ENCODE measurements at places on chromosomes 5 and 9. TPM values are rescaled to one million over a fixed set of nuclear protein-coding genes. Genes with fewer than 3 reads are reported as not detected.

GRCh38 chr5:90602681-90603080 is 44.1 kb downstream of the ADGRV1 start:
- no peak for DNase-seq

GRCh38 chr5:111142932-111143331 is 50.8 kb downstream of the WDR36 start:
- no peak for DNase-seq

GRCh38 chr9:110364451-110364850 is 26.8 kb upstream of the TXNDC8 start:
- DNase-seq, result no peak

DNA sequence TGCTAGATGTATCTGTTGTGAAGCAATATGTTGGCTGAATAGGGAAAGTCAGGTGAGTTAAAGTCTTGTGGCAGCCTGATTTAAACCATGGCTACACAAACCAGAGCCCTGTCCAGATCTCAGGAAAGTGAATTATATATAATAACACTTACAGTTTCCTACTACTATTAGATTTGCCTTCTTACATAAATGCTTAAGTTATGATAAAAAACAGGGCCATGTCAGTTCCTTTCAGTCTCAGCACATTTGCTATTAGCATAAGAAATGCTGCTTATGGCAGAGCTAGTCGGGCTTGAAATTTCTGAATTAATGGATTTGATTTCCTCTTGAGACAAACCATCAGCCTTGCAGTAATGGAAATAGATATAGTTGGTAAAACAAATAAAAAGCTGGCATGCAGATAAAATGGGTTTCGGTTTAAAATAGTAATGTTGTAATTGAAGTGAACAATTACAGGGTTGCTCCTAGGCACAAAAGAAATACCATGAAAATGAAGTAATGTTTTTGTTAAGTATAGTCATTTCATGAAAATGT is 664.2 kb upstream of the ZNF608 start:
- no peak for DNase-seq

GRCh38 chr5:201672-202071 is 10.4 kb downstream of the LRRC14B start:
- DNase-seq, result no peak

DNA sequence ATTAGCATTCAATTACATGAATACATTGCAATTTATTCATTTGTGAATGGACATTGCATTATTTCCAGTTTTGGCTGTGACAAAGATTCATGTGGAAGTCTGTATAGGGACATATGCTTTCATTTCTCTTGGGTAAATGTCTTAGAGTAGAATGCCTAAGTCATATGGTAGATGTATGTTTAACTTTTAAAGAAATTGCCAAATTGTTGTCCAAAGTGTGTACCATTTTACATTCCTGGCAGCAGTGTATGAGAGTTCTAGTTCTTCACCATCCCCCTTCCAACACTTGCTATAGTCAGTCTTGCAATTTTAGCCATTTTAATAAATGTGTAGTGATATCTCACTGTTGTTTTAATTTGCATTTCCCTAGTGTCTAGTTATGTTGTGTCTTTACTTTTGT is 122.2 kb downstream of the TMC1 start:
- DNase-seq, result no peak

- DNase-seq, result no peak
Measured at GRCh38 chr5:98779264-98779877, 5.9 kb downstream of the RGMB start.

DNA sequence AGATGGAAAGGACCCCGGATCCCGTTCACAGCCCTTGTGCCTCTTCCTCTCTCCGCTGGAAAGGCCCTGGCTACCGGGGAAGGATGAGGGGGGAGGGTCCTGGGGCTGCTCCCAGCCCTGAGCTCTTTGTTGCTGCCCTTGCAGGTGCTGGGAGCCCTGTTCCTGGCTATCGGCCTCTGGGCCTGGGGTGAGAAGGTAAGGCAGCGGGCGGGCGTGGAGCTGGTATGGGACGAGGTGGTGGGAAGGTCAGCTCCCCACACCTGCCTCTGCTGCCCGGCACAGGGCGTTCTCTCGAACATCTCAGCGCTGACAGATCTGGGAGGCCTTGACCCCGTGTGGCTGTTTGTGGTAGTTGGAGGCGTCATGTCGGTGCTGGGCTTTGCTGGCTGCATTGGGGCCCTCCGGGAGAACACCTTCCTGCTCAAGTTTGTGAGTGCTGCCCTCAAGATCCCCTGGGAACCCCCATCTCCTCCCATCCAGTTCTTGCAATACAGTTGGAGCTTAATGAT is 4.2 kb downstream of the TSPAN17 start:
- no peak for DNase-seq

DNA sequence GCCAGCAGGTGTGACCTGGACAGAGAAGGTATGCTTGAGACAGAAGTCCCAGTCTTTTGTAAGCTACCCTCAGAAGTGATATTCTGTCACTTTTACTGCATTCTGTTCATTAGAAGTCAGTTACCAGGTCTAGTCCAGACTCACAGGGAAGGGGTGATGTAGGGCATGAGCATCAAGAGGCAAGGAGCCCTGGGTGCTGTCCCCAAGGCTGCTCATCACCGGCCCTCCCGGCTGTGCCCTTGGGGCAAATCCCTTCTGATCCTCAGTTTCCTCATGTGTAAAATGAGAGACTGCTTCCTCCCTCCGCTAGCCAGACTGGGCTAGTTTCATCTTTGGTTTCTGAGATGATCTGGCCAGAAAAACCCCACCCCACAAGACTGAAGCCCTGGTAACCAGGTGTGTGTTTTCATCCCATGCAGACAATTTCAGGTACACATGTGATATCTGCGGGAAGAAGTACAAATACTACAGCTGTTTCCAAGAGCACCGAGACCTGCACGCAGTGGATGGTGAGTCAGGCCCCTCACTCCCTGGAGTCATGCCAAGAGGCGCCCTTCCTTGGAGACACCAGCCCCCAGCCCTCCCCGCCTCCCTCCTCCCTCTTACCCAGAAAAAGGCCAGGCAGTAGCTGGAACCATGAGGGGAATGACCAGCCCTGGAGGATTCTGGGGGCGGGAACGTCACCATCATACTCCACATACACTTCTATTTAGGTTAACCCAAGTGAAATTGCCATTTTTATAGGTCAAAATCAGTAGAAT is 71.0 kb downstream of the AMBP start:
- no peak for DNase-seq

GRCh38 chr5:79002374-79002773 is 17.3 kb upstream of the ARSB start:
- no peak for DNase-seq

GRCh38 chr5:102288630-102289029 is 7.5 kb downstream of the SLCO4C1 start:
- DNase-seq, result no peak

GRCh38 chr9:89323390-89323789 is 5.1 kb downstream of the SECISBP2 start:
- DNase-seq, result no peak

DNA sequence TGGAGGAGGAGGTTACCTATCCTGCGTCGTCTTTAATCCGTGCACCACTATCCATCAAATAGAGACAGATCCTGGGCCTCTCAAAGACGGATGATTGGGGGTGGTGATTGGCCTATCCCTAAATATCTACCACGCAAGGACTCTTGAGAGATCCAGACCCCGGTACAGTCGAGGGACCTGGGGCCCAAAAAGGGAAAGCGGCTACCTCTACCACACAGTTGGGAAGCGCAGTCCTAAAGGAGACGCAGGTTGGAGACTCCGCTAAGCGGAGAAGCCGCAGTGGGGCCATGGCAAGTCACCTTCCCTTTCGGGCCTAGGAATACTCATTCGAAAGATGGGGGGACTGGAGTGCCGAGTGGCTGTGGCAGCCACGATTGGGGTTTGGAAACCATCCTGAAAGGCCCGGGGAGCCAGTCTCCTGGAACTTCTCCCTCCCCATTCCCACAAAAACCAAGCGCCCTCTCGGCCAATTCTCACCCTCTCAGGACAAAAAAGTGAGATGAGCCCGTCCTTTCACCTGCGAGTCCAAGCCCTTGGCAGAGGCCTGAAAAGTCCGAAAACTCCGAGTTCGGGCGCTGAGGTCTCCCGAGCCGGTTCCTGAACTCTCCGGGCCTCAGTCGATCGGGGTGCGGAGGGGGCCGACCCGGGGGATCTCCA is 499 bp upstream of the FOXE1 start:
- no peak for DNase-seq

DNA sequence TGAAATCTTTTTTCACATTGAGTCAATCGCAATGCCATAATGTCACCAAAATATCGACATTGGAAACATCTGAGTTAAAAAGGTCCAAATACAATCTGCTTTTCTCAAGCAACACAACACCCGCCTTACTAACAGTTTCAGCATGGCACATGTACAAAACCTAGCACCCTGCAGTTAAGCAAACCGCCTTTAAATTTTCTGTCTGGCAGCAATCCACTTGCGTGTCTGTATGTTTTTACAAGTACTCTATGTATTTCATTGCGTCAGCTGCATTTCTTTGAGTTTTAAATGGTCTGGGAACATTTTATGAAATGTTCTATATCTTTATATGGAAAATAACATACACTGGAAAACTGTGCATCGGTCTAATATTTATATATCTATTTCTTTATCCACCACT is 134.6 kb downstream of the DENND1A start:
- DNase-seq, result no peak

GRCh38 chr9:121604654-121605053 is 46.8 kb upstream of the DAB2IP start:
- no peak for DNase-seq

DNA sequence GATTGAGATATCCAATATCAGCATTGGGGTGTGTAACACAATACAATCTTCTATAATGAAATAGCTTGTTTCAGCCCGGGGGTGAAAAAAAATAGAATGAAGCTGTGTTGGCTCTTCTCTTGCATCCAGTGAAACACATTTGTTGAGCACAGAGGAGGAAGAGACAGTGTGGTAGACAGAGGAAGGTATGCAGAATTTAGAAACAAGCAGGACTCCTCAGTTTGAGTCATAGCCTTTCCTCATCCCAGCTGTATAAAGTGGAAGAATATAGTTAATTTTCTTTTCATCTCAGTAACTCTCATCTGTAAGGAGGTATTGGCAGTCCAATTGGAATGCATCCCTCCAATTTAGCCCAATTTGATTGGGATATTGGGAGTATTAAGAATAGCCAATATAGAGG is 302.2 kb upstream of the VLDLR start:
- no peak for DNase-seq

GRCh38 chr5:34464829-34465228 is 191.3 kb upstream of the RAI14 start:
- no peak for DNase-seq

DNA sequence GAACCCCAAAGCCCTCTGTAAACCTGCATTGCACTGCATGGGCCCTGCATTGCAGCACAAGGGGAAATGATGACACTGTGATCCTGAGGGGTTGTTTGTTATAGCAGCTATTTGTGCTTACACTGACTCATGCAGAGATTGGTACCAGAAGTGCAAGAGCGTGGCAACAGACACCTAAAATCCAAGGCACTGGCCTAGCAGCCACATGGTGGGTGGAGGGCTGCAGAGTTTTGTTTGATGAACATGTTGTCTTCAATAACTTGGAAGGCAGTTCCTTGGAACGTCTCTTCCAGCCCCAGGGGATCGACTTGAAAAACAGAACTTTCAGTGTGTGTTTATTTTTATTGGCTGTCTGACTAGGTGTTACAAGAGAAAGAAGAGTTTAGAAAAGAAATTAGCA is 14.5 kb downstream of the FCN2 start:
- no peak for DNase-seq

DNA sequence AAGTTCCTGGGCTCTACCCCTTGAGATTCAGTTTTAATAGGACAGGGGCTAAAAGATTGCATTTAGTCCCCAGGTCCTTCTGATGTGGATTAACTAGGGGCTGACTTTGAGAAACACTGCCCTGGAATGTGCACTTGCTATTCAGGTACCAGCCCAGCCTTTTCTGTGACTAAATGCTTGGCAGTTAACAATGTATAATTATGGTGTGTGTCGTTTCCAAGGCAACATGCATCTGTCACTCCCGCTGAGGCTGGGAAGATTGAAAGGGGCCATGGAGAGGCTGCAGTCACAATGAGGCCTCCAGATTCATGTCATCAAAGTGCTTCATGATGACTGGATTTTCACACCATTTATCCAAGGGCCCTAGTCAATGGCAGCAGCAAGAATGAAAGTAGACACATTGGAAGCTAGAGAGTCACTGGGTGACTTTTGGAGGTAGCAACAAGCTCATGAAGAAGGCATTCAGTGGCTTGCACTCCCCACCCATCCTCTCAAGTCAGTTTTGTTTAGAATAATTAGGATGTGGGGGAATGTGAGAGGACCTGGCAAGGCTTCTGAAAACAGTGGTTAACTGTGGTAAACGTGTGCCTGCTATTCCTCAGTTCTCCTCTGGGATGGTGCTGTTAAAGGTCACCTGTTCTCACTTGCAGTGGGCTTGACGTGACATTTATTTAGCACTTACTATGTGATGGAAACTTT is 28.3 kb downstream of the RAI14 start:
- DNase-seq, result no peak

- DNase-seq, result no peak
Measured at GRCh38 chr5:96839071-96839592, 31.4 kb upstream of the ERAP1 start.

DNA sequence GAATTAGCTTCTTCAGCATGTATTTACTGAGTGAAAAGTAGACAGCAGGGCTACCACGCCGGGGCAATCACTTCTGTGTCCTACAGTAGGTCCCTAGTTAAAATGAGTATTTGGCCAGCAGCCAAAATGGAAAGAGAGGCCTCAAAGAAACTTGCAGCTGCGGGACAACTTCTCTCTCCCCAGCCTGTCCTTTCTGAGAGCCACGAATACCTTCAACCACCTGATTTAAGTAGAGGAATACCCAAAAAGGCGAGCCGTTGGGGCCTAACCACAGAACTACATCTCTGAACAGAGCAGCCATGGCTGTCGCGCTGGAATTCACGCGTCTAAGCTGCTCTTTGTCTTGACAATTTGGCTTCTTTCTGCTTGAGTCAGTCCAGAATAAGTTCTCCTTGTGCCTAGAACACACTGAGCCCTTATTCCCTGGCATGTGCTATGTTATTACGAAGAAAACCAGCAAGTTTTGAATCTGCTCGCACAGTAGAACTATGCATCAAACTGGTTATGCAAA is 43.8 kb upstream of the GOLPH3 start:
- no peak for DNase-seq

GRCh38 chr9:124800306-124801259 is 23.6 kb downstream of the OLFML2A start:
- peak; percentile 56 for DNase-seq

DNA sequence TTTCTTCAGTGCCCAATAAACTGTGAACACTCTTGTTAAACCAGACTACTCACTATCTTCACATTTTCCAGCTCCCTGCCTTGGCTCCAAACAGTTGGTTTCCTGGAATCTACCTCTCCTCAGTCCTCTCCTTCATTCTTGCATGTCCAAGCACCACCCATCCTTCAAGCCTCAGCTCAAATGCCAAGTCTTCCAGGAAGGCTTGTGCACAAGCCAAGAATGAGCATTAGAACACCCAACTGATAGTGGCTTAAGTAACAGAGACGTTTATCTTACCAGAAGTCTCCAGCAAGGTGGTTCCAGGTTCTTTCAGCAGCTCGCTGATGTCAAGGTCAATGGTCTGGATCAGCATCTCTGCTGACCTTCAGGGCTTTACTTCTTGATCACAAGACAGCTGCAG is 60.1 kb downstream of the PTPDC1 start:
- peak; percentile 46 for DNase-seq

GRCh38 chr9:101931756-101932155 is 193.3 kb upstream of the GRIN3A start:
- DNase-seq, result no peak

- no peak for DNase-seq
Measured at GRCh38 chr5:95870105-95870672, 47.7 kb upstream of the GLRX start.

Gene IL4
- not detected for total RNA-seq

Gene LCN9
- total RNA-seq, result not detected

Gene RASGRF2
- 7.7 TPM for total RNA-seq

Gene ZFP62
- total RNA-seq, result 20.2 TPM

Gene SLC36A2
- total RNA-seq, result not detected

Gene C5orf52
- total RNA-seq, result not detected

Gene RAB24
- total RNA-seq, result 26.8 TPM

Gene TRIM14
- total RNA-seq, result 51.9 TPM

Data from upper lobe of left lung (tissue), 6 donors.